NCI-H446 (cell line): ENCODE measurements at places on chromosomes 7 and 10.
A peak's percentile ranks its signal among the peaks of the same experiment; 100 is the strongest.

- DNase-seq = no peak
These were observed 27.9 kb upstream of the DPYSL4 start for GRCh38 chr10:132158823-132159222.

- DNase-seq = no peak
These were observed 73.9 kb downstream of the PCGF5 start for GRCh38 chr10:91294134-91294906.

DNA sequence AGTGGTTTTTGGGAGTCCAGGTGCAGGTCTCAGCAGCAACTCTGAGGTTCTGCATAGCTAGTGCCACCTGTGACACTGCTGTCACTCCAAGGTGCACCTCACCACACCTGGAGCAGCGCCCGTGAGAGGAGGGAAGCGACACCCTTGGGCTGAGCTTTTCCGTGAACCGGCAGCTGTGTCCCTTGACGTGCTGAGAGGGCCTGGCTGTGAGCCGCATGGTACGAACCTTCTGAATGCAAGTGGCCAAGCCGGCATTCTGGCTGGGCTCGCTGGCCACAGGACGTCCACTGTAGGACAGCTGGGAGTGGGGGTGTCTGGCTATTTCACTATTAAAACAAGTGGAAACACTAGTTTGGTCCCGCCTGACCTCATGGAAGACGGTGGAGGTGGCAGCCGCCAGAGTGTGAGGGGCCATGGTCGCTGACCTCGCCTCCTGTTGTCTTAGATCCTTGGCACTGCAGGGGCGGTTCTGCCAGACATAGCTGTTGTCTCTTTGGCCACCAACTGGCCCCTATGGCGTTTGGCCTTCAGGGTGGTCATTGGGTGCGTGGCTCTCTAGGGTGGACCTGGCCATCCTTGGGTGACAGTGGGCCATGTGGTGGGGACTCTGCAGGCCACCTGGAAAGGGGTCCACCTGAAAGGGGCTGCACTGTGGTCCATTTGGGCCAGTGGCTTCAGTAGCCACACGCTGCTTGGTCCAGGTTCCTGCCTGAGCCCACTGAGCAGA lies 12.9 kb downstream of the INPP5A start:
- DNase-seq = no peak

GRCh38 chr7:148699024-148699781 lies 500 bp downstream of the CUL1 start:
- DNase-seq = peak; percentile 25

GRCh38 chr7:105185290-105186010 lies 171.4 kb downstream of the KMT2E start:
- DNase-seq = no peak

- no peak for DNase-seq
These were observed 13.4 kb downstream of the HNRNPF start for GRCh38 chr10:43395571-43396060.

DNA sequence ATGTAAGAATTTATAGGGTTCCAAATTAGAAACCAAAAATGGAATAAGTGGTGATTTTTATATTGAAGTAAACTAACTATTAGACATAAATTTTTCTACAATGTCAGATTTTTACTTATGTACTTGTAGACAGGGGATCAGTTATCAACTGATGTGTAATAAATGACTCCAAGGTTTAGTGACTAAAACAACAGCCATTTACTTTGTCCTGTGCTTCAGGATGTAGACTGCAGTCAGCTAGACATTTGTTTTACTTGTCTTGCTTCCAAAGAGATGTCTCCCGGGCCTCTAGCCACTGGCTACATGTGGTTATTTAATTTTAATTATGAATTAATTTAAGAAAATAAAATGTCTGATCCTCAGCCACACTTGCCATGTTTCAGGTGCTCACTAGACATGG lies 249.7 kb upstream of the IGFBP3 start:
- no peak for DNase-seq

DNA sequence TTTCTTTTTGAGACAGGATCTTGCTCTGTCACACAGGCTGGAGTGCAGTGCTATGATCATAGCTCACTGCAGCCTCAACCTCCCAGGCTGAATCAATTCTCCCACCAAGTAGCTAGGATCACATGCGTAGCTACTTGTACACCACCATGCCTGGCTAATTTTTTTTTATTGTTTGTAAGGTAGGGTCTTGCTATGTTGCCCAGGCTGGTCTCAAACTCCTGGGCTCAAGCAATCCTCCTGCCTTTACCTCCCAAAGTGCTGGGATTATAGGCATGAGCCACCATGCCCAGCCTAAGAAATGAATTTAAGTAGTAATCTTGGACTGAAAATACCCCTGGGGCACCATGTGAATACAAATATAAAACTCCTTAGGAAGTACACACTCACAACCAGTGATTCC lies 5.8 kb downstream of the NUDT13 start:
- DNase-seq = no peak

DNA sequence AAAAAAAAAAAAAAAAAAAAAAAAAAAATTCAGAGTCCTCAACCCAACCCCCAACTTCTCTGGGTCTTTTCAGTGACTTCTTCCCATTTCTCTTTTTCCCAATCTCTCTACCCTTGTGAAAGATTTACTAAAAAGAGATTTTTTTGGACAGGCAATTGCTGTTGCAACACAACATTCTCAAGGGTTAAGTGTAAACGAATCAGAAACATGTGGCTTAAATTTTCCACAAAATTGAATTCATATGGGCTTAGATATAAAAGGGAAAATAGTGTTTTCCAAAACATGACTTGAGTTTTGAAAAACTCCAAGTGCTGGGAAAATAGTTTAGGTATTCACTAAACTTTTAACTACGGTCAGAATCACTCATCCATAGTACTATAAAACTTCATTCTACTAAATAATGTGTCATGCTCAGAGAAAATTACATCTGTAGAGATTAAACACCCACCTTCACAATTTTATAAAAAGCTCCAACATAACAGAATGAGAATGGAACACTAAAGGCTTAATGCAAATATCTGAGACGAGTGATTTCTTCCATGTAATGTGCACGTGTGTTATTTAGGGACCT lies 643.1 kb downstream of the PARD3 start:
- DNase-seq = no peak
